ENCODE measurements at places on chromosomes 11 and 22.
A peak's percentile ranks its signal among the peaks of the same experiment; 100 is the strongest.

DNA sequence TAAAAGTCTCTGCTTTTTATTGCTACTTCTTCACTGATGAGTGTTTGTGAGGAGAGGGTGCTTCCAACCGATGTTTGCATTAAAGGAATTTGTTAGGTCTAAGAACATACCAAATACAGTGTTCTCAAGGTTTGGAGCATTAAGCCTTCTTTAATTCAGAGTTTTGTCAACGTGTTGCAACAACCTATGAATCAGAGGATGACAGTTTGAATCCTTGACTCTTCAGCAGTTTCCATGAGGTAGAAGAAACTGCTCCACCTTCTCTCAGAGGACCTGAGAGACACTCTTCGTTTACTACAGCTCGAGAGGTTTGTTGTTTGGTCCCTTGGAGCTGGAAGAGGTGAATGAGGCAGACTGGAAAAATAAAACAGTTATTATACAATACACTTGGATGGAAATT lies 55.7 kb downstream of the NCAM1 start:
- DNase-seq, result no peak

DNA sequence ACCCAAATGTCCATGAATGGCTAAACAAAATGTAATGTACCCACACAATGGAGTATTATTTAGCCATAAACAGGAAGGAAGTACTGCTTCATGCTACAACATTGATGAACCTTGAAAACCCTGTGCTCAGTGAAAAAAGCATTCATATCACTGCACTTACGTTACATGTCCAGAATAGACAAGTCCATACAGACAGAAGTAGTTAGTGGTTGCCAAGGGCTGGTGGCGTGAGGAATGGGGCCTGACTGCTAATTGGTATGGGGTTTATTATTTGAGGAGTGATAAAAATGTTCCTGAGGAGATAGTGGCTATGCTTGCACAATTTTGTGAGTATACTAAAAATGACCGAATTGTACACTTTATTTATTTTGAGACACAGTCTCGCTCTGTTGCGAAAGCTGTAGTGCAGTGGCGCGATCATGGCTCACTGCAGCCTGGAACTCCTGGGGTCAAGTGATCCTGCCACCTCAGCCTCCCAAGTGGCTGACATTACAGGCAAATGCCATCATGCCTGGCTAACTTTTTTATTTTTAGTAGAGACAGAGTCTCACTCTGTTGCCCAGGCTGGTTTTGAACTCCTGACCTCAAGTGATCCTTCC lies 7.7 kb upstream of the SYVN1 start:
- no peak for DNase-seq

GRCh38 chr11:9139628-9140357 lies 48.4 kb upstream of the SCUBE2 start:
- no peak for DNase-seq

DNA sequence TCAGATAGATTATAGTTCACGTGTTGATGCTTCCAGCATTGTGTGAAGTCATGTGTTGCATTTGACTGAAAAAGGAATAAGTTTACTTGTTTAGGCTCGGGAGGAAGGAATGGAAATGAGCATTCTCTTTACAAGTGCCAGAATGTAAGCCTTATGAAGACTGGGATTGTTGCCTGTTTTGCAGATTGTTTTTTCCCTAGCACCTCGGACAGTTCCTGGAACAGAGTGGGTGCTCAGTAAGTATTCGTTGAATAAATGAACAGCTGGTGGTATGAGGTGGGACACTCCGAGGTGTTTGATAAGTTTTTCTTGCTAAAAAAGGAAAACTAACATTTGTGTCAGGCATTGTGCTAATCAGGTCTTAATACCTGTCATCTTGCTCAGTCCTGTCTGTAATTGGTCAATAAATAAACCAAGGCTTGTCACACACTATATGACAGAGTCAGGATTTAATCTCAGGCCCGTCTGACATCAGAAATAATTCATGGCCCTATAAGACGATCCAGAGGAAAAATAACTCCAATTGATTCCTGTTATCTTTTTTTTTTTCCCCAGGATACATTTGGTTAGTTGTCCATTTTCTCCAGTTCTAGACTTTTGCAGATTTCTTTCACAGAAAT lies 304.7 kb downstream of the NELL1 start:
- no peak for DNase-seq

GRCh38 chr22:41656556-41656955 lies 32.1 kb downstream of the SNU13 start:
- no peak for DNase-seq

GRCh38 chr11:15967966-15968365 lies 388.4 kb downstream of the SOX6 start:
- DNase-seq, result peak; percentile 61

DNA sequence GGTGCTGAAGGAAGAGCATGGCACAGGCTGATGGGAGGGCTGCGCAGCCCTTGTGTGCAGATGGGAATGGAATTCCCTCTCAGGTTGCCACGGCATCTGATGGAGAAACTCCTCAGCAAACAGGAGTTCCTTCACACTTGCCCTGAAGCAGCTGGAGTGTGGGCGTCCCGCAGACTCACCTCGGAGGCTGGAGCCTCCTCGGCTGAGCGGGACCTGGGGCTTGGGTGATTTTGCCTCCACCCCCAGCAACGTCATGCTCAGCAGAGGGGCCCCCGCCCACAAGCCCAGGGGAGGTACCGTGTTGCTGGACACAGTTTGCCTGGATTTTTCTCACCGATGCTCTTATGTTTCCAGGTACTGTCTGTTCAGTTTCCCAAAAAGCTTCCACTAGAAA lies 63.4 kb downstream of the MYO7A start:
- DNase-seq, result no peak

DNA sequence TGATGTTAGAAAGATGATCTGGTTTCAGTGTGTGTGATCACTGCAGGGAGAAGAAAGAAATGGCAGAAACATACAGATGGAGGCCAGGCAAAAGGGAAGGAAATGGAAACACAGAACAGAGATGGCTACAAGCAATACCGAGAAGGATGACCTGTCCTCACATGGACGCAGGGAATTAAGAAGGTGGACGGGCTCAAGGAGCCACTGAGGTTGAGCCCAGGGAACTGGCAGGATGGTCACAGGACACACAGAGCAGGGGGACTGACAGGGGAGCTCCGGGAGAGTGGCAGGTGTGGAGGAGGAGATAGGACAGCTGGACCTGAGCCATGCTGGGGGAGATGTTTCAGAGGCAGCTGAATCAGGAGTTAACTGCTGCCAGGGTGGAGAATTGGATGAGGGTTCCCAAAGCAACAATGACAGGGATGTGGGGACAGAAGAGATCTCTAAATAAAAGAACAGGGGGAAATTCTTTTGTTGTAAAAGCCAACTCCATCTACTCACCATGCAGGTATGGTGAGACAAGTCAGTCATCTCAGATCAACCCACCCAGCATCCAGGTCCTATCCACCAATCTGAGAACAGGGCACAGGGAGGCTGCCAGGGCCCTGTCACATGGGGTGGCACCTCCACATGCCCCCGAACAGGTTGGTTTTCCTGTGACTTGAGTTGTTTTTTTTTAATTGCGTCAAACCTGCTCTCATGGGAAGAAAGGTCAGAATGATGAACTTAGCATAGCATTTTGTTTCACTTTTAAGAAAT lies 26.3 kb downstream of the KLHL22 start:
- DNase-seq, result no peak

DNA sequence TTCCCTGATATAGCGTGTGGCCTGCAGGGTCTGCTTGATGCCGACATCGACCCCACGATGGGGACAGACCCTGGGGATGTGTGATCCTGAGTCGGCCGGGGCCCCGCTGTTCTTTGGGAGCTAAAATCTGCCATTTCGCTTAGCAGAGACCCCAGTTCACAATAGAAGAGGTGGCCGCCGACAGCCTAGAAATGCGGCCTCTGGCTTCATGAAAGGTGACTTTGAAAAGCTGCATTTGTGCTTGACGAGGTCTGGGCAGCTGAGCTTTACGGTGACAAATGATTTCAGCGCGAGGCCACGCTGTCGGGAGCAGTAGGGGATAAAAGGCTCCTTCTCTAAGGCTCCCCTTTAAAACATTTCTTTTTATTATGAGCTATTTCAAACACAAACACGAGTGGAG lies 71.7 kb downstream of the RPS6KA4 start:
- no peak for DNase-seq

DNA sequence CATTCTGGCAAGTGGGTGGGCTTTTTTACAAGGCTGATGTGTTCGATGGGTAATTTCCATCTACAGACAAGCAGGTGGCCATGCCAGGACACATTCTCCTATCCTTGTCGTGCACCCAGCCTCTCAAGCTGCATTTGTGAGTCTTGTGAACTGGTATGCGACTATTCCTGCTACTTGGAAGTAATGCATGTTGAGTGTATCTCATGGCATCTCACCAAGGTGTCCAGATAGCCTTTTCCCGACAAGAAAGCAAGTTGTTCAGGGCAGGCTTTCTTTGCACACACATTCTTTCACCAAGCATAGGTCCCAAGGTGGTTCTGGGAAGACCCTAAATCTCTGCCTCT lies 18.8 kb upstream of the SYT13 start:
- no peak for DNase-seq

DNA sequence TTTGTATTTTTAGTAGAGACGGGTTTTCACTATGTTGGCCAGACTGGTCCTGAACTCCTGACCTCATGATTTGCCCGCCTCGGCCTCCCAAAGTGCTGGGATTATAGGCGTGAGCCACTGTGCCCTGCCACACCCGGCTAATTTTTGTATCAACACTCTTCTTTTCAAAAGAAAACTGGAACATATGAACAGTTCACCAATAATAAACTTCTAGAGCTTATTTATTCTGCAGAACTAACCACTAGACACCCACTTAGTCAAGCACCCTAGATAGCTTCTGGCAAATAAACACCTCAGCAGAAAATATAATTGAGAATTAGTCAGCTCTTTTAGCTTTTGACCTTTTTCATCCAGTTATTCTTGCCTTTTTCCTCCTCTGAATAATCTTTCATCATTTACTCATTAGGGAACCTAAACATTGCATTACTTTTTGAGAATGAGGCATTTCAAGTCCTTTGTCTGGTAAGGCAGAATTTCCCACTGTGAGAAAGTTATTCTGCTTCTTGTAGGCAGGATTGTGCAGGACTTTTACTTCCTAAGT lies 27.3 kb upstream of the TMEM41B start:
- no peak for DNase-seq

All from epithelial cell of prostate (primary cell).